ENCODE measurements at places on chromosomes 5 and 9.

DNA sequence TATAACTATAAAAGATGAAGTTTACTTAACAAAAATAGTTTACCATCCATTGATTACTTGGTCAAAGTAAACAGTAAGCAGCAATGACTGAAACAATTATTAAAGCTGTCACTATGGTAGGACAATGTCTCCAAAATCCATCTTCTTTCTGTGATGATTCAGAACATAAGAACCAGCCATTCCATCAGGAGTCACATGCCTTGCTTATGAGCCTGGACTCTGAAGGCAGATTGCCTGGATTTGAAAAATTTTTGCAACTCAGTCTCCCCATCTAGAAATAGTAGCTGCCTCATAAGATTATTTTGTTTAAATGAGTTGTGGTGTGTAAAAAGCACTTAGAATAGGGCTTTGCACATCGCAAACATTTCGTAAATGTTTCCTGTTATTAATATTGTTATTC lies 136.2 kb downstream of the LIFR start:
- DNase-seq = no peak

GRCh38 chr5:142475102-142475513 lies 150.3 kb upstream of the SPRY4 start:
- no peak for DNase-seq

- DNase-seq = no peak
These were observed 18.0 kb downstream of the MAP3K1 start for GRCh38 chr5:56833325-56833724.

- DNase-seq = no peak
These were observed 10.3 kb downstream of the GBGT1 start for GRCh38 chr9:133153227-133154096.

- no peak for DNase-seq
These were observed 181.8 kb upstream of the MEF2C start for GRCh38 chr5:89064736-89065135.

DNA sequence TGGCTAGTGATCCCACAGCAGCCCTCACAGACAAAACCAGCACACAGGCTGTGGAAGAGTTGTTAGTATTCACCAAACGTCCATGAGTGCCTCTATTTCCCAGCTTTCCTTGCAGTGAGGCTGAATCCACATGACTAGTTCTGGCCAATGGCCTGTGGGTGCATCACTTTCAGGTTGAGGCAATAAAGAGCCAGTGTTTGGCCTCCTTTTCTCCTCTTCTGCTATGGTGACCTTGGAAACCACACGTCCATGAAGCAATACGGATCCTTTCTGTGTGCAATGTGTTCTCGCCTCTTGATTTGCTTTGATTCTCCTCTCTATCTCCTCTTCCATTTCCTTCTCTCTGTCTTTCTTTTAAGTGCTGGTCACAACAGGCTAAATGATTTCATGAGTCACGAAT lies 23.4 kb upstream of the CLK4 start:
- no peak for DNase-seq

DNA sequence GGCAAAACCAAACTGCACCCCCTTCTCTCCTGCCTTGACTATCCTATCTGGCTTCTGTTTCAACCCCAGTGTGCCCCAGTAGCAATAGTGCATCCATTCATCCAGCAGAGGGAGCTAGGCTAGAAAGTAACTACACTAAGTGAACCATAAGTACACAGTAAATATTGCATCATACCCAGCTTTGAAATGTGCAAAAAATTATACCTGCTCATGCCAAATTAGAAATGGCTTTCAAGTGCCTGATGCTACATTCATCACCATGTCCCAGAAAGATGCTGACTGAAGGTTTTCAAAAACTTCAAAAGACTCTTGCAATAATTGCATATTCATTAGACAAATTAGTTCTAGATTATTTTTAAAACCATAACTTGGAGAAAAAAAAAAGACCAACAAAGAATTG lies 153.5 kb downstream of the PRELID2 start:
- peak; percentile 31 for DNase-seq

- DNase-seq = no peak
These were observed 133.1 kb upstream of the MAP1B start for GRCh38 chr5:71974165-71974564.

GRCh38 chr5:34490506-34491250 lies 165.4 kb upstream of the RAI14 start:
- no peak for DNase-seq

GRCh38 chr9:130430734-130431535 lies 13.8 kb upstream of the ASS1 start:
- no peak for DNase-seq

DNA sequence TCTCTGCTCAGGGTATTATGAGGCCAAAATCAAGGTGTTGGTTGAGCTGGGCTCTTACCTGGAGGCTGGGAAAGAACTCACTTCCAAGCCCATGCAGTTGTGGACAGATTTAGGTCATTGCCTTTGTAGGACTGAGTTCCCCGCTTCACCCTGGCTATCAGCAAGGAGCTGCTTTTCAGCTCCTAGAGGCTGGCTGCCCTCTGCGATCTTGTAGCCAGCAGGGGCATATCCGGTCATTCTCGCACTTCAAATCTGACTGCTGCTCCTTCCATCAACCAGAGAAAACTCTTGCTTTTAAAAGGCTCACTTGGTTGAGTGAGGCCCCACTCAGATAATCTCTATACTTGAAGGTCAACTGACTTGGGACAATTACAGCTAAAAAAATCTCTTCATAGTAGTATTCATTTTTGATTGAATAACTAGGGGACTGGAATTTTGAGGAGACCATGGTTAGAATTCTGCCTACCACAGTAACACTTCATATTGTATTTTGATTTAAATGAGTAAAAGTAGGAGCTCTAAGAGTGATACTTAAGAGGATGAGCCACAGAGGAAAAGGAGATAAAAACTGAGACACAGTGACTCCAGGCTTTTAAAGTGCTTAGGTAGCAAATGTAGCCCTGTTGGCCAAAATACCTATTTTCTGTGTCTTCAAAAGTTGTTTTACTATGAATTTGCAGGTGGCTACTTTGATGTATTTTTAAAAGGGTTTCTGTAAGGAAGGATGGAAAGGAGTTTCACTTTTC lies 137.4 kb downstream of the CD180 start:
- no peak for DNase-seq

- no peak for DNase-seq
These were observed 497.0 kb downstream of the RAB3C start for GRCh38 chr5:59079622-59080620.

GRCh38 chr5:163887854-163888253 lies 382.4 kb downstream of the MAT2B start:
- DNase-seq = no peak

DNA sequence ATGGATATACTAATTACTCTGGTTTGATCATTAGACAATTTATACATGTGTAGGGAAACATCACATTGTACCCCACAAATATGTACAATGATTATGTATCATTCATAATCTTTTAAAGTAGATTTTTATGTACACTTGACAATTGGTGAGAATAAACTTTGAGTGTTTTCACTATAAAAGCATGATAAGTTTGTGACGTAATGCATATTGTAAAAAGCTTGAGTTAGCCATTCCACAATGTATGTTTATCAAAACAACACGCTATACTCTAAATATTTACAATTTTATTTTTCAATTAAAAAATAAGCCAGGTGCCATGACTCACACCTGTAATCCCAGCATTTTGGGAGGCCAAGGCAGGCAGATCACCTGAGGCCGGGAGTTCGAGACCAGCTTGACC lies 360.1 kb upstream of the ITGA1 start:
- no peak for DNase-seq

GRCh38 chr5:90909101-90909503 lies 350.5 kb downstream of the ADGRV1 start:
- no peak for DNase-seq

GRCh38 chr5:16502866-16503265 lies 37.3 kb upstream of the ZNF622 start:
- DNase-seq = no peak

DNA sequence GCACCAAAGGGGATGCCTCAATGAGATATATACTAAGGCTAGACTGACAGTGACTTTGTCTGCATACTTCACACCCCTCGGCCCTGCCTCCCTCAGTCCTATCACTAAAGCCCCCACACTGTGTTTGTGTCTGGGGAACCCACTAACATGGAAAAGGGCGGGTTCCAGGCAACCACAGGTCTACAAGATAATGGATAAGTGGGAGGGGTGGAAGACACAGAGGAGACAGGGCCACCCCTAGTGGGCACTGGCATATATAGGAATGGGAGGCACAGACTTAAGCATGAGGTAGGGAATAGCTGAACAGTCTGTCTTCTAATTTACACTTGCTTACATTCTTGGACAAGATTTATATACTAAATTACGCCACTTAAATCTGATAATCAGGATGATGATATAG lies 74.0 kb downstream of the SLIT3 start:
- DNase-seq = no peak

DNA sequence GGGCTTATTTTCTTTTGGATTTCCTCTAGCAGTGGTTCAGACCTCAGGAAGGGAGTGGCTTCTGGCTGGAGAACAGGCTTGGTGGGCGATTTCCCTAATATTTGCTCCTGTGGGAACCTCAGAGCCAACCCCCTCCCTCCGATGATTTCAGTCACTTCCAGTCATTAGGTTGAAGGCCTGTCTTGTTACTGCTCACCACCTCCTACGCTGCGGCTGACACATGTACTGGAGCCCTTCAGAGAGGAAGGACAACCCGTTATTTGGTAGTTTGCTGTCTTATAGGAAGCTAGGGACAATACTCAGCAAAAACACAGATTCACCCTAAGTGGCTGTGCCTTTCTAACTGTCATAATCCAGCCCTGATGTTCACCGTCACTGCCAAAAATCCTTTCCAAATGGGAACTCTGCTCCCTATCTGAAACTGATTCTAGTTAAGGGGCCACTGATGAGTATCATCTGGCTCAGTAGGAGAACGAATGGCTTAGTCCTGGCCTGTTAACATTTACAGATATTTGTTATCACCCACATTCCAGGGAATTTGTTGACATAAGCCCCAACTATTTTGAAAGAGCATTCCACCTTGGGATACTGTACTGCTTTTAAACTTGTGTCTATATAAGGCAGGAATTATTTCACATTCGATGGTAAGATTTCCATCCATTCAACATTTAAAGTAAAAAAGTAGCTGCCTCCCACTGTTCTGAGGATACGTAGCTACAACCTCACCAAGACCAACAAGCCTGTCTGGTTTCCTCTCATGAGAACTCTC lies 29.3 kb upstream of the ANKH start:
- no peak for DNase-seq

DNA sequence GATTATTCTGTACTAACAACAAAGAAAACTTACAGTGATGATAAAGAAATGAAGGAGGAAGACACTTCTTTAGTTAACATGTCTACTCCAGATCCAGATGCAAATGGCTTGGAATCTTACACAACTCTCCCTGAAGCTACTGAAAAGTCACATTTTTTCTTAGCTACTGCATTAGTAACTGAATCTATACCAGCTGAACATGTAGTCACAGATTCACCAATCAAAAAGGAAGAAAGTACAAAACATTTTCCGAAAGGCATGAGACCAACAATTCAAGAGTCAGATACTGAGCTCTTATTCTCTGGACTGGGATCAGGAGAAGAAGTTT lies 67.9 kb downstream of the VCAN start:
- no peak for DNase-seq

GRCh38 chr9:105436783-105437182 lies 11.1 kb upstream of the FSD1L start:
- DNase-seq = no peak

- DNase-seq = no peak
These were observed 133.6 kb upstream of the CDH6 start for GRCh38 chr5:31059889-31060288.

GRCh38 chr9:126435105-126435504 lies 108.5 kb downstream of the MVB12B start:
- DNase-seq = no peak

DNA sequence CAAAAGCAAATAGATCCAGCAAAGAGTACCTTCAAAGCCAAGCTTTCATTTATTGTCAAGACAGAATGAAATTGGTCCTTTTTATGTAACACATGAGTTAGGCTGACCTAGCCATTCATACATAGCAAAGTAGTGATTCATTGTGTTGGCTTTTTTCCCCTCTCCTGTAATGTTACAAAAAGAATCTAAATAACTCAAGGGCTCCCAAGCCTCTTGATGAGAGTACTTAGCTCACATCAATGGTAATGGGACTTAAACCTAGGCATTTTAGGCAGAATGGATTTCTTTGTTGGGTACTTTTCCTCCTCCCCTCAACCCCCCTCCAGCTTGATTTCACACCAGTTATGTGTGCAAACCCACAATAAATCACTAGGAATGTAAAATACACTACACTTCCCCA lies 123.7 kb downstream of the EBF1 start:
- no peak for DNase-seq

DNA sequence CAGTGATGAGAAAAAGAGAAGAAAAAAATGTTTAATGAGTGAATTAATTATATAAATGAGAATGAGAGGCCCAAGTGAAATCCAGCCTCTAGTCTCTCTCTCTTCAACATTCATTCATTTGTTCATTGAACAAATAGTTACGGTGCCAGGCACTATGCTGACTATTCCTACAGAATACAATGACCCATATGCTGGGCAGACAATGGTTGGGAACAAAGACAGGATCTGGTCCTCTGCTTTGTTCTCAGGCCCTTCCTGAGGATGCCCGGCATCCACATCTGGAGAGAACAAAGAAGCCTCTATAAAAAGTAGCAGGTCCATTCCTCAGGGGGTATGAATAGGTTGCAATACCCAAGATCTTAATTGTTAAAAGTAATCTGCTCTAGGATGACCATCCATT lies 6.9 kb downstream of the ADAM19 start:
- no peak for DNase-seq

GRCh38 chr9:135215571-135216161 lies 128.2 kb downstream of the OLFM1 start:
- no peak for DNase-seq

DNA sequence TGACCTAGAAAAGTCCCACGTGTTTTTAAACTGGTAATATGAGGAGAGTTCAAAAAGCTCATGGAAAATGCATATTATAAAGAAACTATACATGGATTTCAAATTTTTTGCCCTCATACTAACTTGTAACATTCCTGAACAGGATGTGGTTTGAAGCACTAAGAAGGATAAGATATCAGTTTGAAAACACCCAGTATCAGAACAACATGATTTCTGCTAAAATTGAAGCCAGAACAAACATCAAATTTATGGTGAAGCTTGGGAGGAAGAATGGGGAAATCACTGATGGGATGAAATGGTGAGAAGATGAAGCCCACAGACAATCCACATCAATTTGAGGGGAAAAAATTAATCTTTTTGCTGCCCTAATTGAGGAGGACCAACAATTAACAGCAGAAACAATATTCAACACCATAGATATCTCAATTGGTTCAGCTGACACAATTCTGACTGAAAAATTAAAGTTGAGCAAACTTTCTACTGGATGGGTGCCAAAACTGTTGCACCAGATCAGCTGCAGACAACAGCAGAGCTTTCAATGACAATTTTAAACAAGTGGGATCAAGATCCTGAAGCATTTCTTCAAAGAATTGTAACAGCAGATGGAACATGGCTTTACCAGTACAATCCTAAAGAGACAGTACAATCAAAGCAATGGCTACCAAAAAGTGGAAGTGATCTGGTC lies 113.2 kb upstream of the SNX2 start:
- DNase-seq = no peak

DNA sequence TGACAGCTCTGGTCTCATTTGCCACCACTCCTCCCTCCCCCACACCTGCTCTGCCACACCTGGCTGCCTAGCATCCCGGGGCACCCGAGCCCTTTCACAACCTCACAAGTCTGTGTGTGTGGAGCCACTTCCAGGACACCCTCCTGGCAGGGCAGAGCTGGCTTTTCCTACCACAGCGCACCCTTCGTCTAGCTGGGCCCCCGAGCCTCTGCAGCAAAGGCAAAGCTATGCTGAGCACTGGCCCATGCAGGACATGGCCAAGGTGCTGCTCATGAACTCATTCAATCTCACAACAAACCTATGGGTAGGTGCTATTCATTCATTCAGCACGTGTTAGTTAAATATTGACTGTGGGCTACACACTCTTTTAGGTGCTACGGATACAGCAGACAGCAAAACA lies 43.4 kb downstream of the DUSP1 start:
- DNase-seq = no peak

Measured in GM13976 (cell line).